NCI-H187 (cell line): ENCODE measurements at places on chromosomes 7 and 10.
A peak's percentile ranks its signal among the peaks of the same experiment; 100 is the strongest.

GRCh38 chr10:75070961-75071428 is 40.5 kb upstream of the SAMD8 start:
- no peak for DNase-seq

GRCh38 chr7:153399554-153399940 is 640.0 kb downstream of the ACTR3B start:
- DNase-seq: no peak

GRCh38 chr7:4765776-4766490 is 9.5 kb upstream of the AP5Z1 start:
- DNase-seq: no peak

- no peak for DNase-seq
Measured at GRCh38 chr7:17299483-17299991, 1.1 kb downstream of the AHR start.

DNA sequence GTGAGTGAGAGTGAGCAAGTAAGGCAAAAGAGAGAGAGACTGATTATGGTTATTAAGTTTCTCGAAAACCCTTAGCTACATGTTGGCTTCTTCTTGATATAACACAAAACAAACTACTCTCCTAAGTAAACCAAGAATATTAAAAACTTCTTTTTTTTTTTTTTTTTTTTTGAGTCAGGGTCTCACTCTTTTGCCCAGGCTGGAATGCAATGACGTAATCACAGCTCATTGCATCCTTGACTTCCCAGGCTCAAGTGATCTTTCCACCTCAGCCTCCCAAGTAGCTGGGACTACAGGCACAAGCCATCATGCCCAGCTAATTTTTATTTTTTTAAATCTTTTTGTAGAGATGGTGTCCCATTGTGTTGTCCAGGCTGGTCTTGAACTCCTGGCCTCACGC is 102.2 kb upstream of the IL6 start:
- DNase-seq: no peak

GRCh38 chr7:70539205-70539604 is 592.7 kb upstream of the GALNT17 start:
- no peak for DNase-seq

GRCh38 chr10:112531421-112531820 is 84.4 kb downstream of the VTI1A start:
- DNase-seq: no peak

DNA sequence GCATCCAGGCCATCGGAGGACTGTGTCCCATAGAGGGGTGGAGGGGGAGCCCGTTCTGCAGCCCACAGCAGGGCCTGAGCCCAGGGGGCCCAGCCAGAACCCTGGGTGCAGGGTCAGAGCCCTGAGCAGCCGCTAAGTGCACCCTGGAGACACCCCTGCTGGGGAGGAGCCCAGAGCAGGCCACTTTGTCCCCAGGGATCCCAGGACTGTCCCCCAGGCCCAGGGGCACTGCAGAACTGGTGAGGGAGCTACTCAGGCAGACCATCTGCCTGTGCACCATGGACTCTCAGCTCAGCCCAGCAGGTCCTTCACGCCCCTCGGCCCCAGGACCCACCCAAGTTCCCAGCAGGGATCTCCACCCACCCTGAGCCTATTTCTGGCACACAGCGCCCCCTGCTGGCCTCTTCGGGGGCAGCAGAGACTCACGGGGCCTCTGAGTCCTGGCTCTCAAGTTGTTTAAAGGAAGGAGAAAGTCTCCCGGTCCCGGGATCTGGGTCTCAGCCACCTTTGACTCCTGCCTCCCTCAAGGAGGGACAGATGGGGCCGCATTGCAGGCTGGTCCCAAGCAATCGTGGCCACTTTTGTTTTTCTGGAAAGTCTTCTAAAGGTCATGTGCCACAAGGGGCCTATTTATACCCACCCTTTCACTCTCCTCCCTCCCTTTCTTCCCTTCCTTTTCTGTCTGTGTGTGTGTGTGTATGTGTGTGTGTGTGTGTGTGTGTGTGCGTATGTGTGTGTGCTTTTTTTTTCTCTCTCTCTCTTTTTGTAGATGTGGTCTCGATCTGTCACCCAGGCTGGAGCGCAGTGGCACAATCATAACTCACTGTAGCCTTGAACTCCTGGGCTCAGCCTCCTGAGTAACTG is 90.3 kb downstream of the MYL10 start:
- DNase-seq: no peak

- DNase-seq: no peak
Measured at GRCh38 chr7:70997261-70997660, 134.7 kb upstream of the GALNT17 start.

GRCh38 chr10:47145290-47145934 is 154.6 kb upstream of the GDF10 start:
- no peak for DNase-seq

DNA sequence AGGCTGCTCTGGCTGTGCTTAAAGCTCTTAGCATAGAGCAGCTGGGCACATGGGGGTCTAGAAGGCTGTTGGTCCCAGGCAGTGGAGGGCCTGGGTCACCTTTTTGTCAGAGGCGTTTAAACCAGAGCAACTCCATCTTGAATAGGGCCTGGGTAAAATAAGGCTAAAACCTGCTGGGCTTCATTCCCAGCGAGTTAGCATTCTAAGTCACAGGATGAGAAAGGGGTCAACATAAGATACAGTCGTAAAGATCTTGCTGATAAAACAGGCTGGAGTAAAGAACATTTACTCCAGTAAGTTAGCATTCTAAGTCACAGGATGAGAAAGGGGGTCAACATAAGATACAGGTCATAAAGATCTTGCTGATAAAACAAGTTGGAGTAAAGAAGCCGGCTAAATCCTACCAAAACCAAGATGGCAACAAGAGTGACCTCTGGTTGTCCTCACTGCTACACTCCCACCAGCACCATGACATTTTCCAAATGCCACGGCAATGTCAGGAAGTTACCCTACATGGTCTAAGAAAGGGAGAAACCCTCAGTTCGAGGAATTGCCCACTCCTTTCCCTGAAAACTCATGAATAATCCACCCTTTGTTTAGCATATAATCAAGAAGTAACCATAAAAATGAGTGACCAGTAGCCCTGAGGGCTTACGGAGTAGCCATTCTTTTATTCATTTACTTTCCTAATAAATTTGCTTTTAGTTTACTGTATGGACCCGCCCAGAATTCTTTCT is 96.8 kb upstream of the PCBD1 start:
- no peak for DNase-seq

- no peak for DNase-seq
Measured at GRCh38 chr10:3765146-3765545, 19.9 kb downstream of the KLF6 start.

DNA sequence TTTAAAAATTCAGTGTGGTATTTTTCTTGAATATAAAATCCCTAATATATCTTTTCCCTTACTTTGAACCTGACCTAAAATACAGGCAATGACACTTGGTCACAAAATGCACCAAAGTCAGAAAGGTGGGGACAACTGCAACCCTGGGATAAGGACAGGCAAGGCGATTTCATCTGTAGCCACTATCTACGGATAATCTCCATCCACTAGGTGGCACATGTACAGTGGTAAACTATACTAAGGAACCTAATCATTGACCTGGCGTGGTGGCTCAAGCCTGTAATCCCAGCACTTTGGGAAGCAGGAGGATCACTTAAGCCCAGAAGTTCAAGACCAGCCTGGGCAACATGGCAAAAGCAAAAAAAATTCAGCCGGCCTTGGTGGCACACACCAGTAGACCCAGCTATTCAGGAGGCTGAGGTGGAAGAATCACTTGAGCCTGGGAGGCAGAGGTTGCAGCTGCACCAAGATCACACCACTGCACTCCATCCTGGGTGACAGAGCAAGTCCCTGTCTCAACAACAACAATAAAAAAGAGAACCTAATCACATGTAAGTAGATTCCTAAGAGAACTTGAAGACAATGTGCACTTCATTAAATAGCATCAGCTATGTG is 98.9 kb downstream of the KMT2C start:
- no peak for DNase-seq

DNA sequence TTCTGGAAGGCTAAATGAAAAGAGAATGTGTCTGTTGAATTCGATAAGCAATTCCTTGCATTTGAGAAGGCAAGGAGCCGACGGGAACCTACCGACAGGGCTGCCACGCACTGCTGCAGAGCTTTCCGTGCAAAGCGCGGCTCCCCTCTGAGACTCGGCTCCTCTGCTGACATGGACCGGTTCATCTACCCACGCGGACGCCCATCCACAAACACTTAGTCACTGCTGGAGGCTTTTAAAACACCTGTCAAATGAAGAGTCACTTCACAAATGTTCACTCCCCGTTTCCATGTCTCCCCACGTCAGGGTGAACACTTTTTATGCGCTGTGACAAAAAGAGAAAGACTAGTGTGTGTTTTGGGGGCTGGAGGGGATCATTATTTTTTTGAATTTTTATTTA is 32.0 kb downstream of the AMZ1 start:
- DNase-seq: peak; percentile 82

DNA sequence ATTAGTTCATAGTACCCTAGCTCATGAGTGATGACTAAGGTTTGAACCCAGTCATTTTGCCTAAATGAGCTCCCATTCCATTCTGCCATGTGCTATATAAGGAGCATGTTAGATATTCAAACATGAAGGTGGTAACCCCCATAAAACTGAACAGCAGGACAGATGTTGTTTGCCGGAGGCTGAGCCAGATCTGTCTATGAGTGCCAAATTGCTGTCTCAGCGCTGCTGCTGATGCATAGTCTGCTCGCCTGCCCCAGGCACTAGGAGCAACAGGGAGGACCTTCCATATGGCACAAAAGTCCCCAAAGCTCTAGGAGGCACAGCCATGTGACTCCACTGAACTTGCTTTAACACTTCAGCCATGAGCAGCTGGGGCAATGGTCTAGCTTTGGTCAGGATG is 466.0 kb upstream of the GHITM start:
- no peak for DNase-seq

GRCh38 chr7:66296001-66296521 is 90.9 kb downstream of the TPST1 start:
- DNase-seq: no peak

GRCh38 chr7:7385421-7385820 is 150.3 kb downstream of the COL28A1 start:
- no peak for DNase-seq

GRCh38 chr7:29229066-29229465 is 34.5 kb downstream of the CHN2 start:
- DNase-seq: no peak

GRCh38 chr10:10587744-10588393 is 429.8 kb upstream of the CELF2 start:
- DNase-seq: no peak

GRCh38 chr7:43437001-43437400 is 145.9 kb upstream of the STK17A start:
- no peak for DNase-seq

GRCh38 chr10:16681521-16681920 is 135.7 kb downstream of the RSU1 start:
- DNase-seq: no peak

GRCh38 chr7:42197451-42197850 is 39.6 kb downstream of the GLI3 start:
- no peak for DNase-seq

- DNase-seq: no peak
Measured at GRCh38 chr10:114322344-114322743, 82.0 kb downstream of the AFAP1L2 start.

DNA sequence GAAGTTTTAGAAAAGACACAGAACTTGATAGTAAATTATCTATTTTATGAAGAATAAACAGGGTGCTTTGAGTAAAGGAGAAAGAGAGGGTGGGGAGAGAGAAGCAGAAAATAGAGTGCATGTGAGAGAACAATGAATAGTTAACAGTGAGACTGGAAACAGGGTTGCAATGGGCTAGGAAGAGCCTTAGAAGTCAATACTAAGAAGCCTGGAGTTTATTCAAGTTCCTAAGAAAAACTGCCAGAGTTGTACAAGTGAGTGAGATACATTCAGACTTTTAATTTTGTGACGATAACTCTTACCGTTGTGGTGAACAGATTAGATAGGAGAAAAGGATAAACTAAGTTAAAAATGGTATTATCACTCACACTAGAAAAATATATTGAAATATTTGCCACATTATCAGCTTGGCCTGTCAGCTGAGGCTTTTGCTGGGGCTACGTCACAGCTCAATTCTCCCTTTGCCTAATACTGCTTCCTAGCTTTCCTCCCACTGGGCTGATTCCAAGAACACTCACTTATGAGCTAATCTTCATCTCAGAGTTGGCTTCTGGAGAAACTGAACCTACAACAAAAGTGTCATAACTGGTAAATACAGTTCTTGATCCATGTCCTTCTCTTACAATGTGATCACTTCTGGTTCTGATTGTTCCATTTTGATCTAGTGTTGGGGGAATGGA is 92.7 kb downstream of the SEMA3D start:
- no peak for DNase-seq

- DNase-seq: no peak
Measured at GRCh38 chr10:5395168-5395567, 9.5 kb downstream of the TUBAL3 start.

GRCh38 chr7:37234928-37235327 is 213.7 kb downstream of the ELMO1 start:
- DNase-seq: no peak

GRCh38 chr10:21523557-21524008 is 1.9 kb downstream of the SKIDA1 start:
- no peak for DNase-seq

- DNase-seq: peak; percentile 2
Measured at GRCh38 chr10:35563261-35563891, 41.8 kb upstream of the GJD4 start.

GRCh38 chr10:80457554-80458262 is 3.6 kb downstream of the TSPAN14 start:
- DNase-seq: no peak

DNA sequence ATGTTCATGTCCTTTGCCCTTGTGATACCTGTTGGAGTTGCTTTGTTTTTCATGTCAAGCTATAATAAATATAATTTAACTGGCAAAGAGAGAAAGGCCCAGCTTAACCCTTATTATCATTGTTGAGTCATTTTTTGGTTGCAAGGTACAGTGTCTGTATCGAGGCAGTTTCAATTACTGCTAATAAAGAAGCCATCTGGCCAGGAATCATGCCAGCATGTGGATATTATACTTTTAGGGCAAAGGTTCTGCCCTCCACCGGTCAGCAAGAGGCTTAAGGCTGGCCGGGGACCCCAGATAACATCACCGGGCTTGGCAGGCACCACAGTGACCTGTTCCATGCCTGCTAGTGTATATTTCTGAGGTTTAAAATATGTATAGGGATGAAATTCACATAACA is 9.0 kb upstream of the CYP3A4 start:
- DNase-seq: no peak

- no peak for DNase-seq
Measured at GRCh38 chr7:37142958-37143357, 305.7 kb downstream of the ELMO1 start.
